ENCODE measurements at places on chromosomes 7 and 10.

DNA sequence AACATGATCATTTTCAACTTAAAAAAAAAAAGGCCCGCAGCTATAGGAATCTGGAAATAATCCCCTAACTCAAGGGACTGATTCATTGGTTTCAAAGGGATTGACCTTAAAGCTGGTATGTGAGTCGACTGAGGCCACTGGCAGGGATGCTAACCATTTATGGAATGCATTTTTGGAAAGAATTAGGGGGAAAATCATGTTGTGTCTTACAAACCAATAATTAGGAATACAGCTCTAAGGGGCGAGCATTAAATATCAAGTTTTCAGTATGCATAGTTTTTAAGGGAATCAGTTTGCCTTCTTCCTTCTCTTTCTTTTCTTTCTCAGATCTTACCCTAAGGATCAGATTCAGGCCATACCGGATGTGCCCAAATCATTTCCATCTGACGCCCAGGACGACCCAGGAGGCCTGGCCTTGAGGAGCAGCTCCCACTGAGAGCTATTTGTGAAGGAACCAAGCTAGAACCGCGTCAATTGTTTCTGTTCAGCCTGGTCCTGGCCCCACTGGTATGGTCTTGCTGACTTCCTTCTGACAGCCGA lies 48.7 kb downstream of the BPGM start:
- peak; percentile 68 for DNase-seq

DNA sequence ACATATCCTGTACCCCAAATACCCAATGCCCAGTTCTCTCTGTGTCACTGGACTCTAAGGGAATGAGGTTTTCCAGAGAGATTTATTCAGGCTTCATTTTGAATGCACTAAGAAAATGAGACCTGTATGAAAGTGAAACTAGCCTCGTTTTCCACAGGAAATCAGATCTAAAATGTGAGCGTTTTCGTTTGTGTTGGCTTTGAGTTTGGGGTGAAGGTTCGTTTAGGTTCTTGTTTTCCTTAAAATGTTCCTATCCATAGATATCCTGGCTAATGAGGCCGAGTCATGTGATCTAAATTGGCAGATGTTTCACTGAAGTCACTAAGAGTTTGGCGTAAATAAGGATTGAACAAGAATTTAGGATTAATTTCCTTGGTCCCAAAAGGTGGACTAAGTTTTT lies 90.9 kb upstream of the BMPER start:
- DNase-seq, result no peak

DNA sequence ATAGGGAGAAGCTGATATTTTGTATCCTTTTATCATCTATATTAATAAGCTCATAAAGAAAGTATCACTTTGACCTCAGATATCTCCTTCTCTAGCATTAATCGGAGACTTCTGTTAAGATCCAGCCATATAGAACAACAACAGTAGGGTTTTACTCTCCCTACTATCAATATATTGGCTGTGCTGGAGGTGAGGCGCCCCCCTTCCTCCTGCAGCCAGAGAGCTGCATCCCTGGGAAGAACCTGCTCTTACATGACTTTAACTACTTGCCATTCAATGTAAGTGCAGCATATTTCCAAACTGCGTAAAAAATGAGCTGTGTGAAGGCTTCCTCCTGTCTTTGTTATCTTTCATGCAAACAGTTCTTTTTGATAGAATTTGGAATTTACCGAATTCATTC lies 247.8 kb downstream of the SDK1 start:
- DNase-seq, result no peak

- no peak for DNase-seq
Observed at GRCh38 chr7:66627151-66627681, 1.5 kb upstream of the KCTD7 start.

DNA sequence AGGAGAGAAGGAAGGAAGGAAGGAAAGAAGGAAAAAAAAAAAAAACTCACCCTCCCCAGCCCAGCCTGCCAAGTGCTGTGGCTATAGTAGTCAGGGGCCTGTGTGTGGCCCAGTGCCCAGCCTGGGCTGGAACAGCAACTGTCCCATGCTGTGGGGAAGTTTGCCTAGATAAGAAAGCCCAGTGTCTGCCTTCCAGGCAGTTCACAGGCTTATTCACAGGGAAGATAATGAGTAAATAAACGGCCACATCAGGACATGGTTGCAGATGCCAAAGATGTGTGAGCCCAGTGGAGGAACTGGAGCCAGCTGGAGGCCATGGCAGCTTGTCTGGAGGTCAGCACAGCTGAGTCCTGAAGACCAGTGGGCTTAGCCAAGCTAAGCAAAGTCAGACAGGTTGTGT lies 132.4 kb upstream of the FOXK1 start:
- no peak for DNase-seq

GRCh38 chr10:15868006-15868405 lies 7.7 kb upstream of the MINDY3 start:
- no peak for DNase-seq

DNA sequence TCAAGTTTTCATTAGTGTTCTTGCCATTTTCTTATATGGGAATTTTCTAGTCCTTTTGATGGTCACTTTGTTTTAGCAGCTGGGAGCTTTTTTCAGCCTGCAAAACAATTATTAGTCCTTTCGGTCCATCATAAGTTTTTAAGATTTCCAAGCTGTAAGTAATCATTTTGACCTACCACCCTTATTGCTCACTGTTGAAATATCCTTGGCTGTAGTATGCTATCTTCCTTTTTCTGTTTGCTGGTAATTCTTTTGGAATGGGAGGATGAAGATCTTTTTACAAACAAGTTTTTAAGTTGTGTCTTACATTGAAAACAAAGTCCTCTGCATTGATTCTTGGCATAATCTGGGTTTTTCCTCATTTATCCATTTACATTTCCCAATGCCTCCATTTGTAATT lies 24.0 kb downstream of the BZW2 start:
- DNase-seq, result no peak

DNA sequence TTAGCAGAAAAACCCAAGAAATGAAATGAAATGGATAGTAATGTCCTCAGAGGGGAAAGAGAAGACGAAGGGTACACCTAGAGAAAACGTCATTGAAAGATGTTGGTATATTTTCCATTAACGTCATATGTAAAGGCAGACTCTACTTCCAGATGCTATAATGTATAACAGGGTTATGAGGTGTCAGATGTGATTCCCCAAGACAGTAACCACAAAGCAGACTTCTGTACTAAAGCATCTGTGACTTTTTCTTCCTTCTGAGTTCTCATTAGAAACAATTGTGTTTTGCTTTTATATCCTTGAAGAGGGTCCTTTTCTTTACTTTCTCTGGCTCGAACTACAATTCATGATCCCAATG lies 37.4 kb downstream of the LRRC72 start:
- no peak for DNase-seq

GRCh38 chr7:77935652-77936348 lies 137.2 kb downstream of the PHTF2 start:
- DNase-seq, result no peak

DNA sequence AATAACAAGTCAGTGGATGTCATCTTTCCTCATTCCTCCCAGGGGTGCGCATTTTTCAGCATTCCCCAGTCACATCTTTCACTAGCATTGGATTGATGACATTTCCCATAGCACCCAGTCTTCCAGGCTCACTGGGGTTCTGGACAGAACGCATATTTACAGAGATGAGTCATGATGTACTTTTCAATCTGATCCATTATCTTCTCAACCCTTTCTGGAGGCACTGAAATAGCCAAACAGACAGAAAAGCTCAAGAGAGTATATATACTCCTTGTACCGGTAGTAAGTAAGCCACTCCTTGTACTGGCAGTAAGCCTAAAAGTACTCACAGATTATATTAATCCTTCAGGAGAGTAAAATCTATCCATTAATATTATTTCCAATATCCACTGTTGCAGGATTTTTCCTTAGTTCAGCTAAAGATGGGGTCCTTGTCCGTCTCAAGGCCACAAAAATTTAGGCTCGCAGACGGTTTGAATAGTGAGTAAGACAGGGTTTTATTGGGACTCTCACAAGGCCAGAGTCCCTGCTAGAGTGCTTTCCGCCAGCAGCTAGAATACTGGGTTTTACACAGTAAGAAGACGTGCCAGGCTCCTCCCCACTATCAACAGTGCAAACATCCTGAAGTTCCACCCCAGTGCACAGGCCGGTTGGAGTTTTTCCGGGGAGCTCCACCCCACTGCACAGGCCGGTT lies 60.8 kb downstream of the MDH2 start:
- no peak for DNase-seq

- DNase-seq, result no peak
Observed at GRCh38 chr10:121774404-121774803, 153.4 kb downstream of the ATE1 start.

DNA sequence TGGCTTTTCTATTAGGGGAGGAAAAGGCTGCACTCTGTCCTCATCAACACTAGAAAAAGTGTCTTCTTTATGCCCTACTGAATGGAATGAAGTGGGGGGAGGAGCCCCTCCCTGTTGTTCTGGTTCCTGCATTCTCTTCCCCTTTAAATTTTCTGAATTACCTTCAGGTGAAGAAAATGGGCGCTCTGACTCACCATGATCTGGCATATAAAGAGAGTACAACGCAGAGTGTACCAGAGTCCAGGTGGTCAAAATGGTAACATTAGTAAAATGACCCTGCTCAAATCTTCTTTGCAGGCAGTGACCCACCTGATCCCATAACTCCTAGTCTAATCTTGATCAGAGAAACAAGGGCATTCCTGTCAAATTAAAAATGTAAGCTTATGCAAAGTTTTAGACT lies 80.7 kb downstream of the THSD7A start:
- no peak for DNase-seq

DNA sequence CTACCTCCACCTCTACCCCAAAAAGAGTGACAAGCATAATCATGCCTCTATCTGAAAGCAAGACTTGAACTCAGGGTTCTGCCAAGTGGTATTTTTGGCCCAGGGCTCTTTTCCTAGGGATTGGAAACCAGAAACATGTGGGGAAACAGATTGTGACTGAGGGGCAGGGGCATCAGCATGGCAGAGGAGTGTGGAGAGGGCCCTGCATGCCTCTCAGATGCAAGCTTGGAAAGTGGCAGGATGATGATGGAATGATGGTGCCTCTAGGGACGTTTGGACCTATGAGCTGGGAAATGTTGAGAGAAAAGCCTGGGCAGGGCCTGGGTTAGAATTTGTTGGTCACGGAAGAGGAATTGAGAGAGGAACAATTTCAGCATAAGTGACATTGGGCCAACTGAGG lies 78.4 kb upstream of the LEP start:
- DNase-seq, result no peak

- no peak for DNase-seq
Observed at GRCh38 chr10:65320236-65321026, 1605.4 kb upstream of the LRRTM3 start.

DNA sequence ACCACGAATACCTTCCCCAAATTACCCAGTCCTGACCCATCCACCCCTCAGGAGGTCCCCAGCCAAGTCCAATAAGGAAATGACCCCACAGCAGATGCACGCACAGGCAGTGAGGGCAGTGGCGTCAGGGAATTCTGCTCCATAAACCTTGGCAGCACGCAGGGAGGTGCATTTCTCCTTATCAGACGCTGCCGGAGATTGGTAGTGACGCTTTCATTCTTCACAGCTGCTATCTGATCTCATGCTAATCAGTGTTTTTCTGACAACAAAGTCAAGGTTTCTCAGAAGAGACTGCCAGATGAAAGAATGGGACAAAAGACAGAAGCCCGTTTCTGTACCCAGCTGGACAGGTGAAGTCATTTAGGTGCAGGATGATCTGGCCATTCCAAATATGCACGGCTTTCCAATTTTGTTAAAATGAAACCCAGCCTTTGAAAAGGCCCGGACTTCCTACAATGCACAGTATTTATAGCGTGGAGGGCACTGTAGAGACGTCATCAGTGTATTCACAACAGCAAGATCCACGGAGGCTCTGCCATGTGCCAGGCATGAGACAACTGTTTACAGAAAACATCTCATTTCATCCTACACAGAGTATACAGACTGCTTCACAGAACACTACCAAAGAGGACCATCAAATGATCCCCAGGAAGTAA lies 35.3 kb downstream of the DIP2C start:
- DNase-seq, result no peak

- peak; percentile 82 for DNase-seq
Observed at GRCh38 chr7:6446838-6447580, 745 bp downstream of the DAGLB start.

DNA sequence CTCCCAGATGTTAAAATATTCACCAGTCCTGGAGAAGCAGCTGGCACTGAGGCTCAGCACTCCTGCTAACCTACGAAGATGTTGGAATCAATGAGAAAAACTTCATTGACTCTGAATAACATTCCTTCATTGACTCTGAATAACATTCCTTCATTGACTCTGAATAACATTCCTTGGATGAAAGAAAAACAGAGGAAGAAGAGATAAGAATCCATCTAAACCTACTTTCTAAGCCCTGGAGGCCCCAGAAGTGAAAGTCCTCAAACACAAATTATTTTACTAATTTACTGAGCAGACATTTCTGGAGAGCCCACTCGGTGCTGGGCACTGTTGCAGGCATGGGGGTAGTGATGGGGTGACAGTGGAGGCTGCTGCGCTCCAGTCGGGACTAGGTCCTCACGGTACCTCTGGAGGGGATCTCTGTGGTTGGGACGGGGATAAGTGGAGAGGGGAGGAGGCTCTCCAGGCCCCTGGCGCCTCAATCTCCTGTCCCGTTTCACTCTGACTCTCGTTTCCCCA lies 254.1 kb downstream of the WDR37 start:
- no peak for DNase-seq

- no peak for DNase-seq
Observed at GRCh38 chr7:129719980-129720732, 108.6 kb downstream of the NRF1 start.

- DNase-seq, result no peak
Observed at GRCh38 chr7:15820319-15820718, 133.8 kb upstream of the MEOX2 start.

DNA sequence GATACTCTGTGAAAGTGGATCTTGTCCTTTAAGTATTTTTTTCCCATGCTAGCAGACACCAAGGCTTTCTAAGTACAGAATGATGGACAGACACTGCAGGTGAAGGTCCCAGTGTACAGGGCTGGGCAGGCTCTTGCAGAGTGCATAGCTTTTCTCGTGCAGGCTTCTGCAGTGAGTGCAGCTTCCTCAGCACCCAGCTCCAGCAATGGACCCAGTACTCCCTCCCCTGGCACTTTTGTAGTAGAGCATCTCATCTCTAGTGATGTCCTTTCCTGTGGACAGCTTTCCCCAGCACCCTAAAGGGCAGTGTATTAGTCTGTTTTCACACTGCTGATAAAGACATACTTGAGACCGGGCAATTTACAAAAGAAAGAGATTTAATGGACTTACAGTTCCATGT lies 104.3 kb downstream of the CUL2 start:
- no peak for DNase-seq

- no peak for DNase-seq
Observed at GRCh38 chr7:132773527-132773956, 197.3 kb upstream of the PLXNA4 start.

GRCh38 chr7:41648501-41648900 lies 54.4 kb downstream of the INHBA start:
- no peak for DNase-seq
